ENCODE measurements at places on chromosomes 6 and 20.

DNA sequence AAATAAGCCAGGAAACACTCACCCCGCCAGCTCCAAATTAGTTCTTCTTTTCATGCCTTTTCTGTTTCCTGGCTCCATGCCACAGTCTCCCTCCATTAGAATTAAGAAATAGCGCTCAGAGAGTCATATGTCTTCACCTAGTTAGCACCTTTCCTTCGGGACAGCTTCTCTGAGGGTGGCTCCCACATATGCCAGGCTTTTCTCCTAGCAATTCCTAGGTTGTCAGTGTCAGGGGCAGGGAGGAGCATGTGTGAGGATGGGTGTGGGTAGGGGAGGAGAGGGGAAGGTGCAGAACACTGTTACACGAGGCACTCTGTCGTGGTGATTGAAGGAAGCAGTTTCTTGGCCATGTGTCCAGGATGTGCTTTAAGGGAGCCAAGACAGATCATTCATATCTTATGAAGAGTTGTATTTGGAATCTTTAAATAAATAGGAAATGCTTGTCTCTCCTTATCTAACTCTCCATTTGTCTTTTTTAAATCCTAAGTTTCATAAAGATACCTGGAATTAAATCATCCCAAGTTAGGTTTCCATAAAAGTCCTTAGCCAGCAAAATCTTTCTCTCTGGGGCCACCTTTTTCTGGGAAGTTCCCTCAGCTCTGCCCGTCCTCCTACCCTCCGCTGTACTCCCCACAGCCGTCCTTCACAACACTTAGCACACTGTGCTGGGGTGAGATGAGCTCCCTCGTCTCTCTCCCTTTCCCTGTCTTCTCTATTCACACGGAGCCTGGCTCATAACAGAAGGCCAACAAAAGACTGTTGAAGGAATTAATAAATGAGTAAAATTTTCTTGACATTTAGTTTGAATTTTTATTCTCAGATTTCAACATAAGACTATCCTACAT is 361.0 kb downstream of the CD83 start:
- DNase-seq, result no peak

GRCh38 chr6:6824381-6824780 is 235.9 kb downstream of the LY86 start:
- DNase-seq, result no peak

- no peak for DNase-seq
These were observed 31.7 kb downstream of the SLC35A1 start for GRCh38 chr6:87504441-87504840.

- no peak for DNase-seq
These were observed 49.6 kb upstream of the GFRAL start for GRCh38 chr6:55277646-55278045.

DNA sequence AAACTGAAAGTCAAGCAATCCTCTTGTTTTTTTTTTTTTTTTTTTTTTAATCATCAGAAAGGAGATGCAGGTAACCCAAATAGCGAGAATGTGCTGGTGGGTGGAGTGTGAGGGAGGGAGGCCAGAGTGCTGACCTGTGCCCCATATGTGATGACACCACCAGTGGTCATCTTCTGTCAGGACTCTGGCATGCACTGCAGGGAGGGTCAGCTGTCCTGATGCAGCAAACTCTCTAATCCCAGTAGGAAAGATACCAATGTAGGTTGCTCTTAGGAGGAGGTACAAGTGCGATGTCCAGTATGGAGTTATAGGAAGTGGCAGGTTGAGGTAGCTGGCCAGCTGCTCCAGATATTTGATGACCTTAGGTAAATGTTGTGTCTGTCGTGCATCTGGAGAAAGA is 2.8 kb upstream of the CST4 start:
- DNase-seq, result no peak

- no peak for DNase-seq
These were observed 28.0 kb upstream of the NEDD9 start for GRCh38 chr6:11260249-11261038.

DNA sequence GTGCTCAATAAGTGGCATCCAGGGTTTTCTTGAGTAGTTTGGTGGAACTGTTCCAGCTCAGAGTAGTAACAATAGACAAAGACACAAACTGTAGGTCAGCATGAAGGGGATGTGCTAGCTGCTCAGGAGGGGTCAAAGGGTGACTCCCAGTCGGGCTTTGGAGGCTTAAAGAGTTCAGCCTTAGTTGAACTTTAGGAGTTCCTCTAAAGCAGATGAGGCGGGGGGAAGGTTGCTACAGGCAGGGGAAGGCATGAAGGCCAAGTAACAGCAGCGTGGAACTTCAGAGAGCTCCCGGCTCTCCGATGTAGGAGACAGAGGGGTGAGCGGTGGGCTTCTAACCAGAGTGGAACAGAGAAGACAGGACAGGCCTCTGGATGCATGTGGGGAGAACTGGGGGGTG is 115.5 kb upstream of the CD93 start:
- DNase-seq, result no peak

GRCh38 chr6:166119116-166119911 is 48.3 kb downstream of the TBXT start:
- no peak for DNase-seq

GRCh38 chr6:110731196-110731595 is 84.1 kb downstream of the CDK19 start:
- no peak for DNase-seq

DNA sequence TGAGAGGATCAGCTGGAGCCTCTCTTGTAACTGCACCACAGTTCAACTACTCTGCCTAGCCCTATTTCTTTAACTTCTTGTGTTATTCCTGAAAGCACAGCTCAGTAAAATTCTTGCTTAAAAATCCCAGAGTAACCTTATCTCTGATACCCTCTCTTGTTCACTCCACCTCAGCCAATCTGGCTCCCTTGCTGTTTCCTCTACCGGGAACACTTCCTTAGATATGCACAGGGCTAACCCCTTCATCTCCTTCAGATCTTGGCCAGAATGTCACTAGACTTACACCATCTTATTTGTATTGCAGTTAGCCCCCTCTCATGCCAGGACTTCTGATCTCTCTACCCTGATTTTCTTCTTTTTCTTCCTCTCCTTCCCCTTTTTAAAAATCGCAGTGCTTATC is 2.6 kb upstream of the ZKSCAN3 start:
- no peak for DNase-seq

DNA sequence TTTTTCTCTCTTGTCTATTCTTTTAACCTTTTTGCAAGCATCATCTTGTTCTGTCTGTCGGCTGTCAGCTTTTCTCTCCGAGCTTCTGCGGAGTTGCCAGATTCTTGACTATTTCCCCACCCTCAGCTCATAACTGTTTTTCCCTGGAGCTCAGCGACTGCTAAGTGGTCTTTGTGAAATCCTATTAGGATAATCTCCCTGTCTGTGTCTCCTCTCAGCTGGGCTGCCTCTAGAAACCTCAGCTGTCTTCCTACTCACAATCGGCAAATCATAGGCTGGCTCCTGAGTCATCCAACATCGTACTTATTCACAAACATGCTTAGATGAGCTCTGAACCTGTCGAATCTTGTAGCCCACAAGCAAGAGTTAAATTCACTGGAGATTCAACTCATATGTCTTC is 332.3 kb downstream of the PTPRT start:
- no peak for DNase-seq

- DNase-seq, result no peak
These were observed 64.0 kb downstream of the CDYL start for GRCh38 chr6:4840169-4840568.

DNA sequence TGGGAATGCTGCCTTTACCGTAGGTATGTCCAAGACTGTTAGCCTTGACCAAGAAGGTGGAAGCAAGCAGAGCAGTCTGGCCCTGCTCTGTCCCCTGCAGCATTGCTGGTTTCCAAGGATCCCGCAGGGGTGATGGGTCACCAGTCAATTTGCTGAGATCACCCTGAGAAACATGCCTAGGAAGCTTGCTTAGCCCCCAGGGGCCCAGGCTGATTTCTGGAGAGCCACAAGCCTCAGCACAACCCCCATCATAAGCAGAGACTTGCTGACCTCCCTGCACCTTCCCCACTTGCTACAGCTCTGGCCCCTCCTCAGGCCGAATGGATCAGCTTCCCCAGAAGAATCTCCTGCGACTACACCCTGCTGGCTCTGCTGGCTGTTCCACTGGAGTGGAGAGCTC is 21.5 kb downstream of the ARHGAP40 start:
- no peak for DNase-seq

- DNase-seq, result no peak
These were observed 46.2 kb downstream of the ADNP start for GRCh38 chr20:50885068-50885467.

GRCh38 chr20:34311118-34312023 is 8.2 kb upstream of the AHCY start:
- DNase-seq, result no peak

- DNase-seq, result no peak
These were observed 2.8 kb downstream of the AGER start for GRCh38 chr6:32181148-32181702.

- no peak for DNase-seq
These were observed 29.1 kb upstream of the RGS17 start for GRCh38 chr6:153160221-153160620.

GRCh38 chr6:142218446-142218845 is 71.4 kb downstream of the VTA1 start:
- DNase-seq, result no peak

DNA sequence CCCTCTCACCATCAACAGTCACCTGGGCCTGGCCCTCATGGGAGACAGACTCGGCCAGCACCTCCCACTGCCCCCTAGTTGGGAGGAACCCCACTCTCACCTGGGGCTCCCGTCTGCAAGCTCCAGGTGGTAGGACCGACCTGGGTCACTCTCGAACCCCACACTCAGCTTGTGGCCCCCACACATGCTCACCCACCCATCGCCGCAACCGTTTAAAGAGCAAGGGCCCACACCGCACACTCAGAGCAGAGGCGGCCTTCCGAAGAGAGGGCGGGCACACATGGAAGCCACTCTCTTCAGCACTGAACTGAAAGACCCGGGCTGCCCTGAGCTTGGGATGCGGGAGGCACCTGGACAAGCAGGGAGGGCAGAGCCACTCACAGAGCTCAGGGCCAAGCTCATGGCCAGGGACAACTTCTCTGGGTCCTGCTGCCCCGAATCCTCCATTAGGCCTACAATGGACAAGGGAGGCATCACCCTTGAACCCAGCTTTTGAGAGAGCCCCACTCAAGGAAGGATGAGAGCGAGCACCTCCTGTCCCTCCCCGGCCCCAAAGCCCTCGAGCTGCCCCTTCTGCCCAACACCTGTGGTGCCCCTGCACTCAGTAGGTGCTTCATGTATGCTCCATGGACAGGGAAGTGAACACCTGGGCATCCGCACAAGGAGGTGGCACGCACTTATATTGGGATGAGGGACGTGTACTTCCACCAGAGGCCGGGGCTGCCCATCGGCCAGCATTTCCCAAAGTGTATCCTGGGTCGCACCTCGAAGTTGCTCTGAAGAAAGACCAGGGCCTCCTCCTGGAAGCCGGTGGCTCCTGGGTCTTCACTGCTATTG is 50.4 kb downstream of the YTHDF1 start:
- DNase-seq, result no peak

DNA sequence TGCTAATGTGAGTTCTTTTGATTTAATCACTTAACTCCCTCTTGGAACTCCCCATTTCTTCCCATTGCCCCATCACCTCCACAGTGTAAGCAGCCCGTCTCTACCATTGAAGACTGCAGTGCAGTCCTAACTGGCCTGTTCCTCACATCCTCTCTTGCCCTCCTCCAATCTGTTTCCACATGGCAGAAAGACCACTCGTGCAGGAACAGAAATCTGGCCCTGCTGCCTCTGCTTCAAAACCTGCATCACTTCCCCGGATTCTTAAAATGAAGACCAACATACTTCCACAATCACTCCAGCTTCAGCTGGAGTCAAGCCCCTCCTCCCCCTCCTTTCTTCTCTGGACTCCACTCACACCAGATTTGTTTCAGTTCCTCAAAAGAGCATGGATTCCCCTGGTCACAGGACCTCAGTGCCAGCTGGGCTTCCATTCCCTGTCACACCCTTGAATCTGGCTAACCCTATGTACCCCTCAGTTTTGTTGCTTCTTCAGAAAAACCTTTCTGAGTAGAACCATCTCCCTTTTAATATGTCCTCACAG is 802.3 kb downstream of the MAFB start:
- no peak for DNase-seq

DNA sequence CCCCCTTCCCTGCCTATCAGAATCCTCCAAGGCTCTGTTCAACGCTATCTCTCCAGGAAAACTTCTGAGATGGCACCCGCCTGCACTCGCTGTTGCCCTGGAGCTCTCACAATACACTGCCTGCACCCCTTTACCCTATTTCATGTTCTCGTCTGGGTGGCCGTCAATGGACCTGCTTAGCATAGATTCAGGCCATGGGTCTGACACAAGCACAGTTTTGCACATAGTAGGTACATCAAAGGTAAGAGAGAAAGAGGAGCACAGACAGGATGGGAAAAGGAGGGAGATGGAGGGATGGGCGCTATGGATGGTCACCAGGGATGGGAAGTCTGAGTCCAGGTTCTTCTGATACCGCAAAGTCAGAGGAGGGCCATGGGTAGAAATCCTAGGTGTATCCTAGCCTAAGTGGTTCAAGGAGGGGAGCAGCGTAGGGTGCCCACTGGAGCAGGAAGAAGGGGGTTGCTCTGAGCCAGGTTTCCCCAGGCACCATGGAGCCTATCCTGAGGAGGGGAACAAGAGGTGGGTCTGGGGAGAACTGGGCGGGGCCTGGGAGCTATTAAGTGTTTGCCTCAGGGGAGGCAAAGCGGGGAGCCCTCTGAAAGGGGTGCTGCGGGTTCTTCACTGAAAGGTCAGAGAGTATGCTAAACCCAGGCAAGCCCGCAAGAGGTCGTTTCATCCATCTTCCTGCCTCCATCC is 89.3 kb downstream of the MRPL14 start:
- no peak for DNase-seq

Measured in fibroblast of skin of left quadriceps (primary cell).